ENCODE measurements at places on chromosomes 1 and 21.

- ATAC-seq = no peak
Observed at GRCh38 chr1:198849093-198849492, 210.3 kb downstream of the PTPRC start.

DNA sequence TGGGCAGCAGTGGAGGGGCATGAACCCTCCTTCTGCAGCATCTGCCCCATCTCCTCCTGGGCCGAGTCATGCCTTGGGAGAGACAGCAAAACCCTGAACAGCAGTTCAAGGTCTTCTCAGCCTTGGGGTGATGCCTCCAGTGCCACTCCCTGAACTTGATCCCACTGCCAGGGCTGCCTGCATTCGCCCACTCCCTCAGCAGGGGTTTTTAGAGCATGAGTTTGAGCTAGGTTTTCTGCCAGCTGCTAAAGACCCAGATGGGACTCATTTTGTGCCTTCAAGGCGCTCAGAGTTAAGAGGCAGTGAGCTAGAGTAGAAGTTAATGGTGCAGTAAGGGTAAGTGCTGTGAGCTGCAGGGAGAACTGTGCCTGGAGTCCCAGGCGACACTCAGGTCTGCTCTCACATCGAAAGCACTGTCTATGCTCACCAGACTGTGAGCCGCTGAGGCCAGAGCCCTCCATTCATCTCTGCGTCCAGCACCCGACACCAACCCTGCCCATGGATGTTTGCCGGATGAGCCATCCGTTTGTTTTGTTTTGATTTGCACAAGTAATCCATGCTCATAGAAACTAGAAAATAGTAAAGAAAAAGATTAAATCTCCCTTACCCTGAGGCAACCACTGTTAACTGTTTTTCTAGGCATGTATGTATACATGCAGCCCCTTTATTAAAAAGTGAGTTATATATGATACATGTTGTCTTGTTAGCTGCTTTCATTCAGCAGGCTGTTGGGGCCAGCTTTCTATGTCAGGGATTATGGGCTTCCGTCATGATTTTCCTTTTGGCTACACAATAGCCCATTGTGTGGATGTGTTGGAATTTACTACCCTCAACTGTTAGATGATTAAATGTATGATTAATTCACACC, 67.8 kb downstream of the VPS26C start:
- no peak for ATAC-seq

GRCh38 chr1:71667216-71667615, 586.4 kb upstream of the ZRANB2 start:
- ATAC-seq = no peak

DNA sequence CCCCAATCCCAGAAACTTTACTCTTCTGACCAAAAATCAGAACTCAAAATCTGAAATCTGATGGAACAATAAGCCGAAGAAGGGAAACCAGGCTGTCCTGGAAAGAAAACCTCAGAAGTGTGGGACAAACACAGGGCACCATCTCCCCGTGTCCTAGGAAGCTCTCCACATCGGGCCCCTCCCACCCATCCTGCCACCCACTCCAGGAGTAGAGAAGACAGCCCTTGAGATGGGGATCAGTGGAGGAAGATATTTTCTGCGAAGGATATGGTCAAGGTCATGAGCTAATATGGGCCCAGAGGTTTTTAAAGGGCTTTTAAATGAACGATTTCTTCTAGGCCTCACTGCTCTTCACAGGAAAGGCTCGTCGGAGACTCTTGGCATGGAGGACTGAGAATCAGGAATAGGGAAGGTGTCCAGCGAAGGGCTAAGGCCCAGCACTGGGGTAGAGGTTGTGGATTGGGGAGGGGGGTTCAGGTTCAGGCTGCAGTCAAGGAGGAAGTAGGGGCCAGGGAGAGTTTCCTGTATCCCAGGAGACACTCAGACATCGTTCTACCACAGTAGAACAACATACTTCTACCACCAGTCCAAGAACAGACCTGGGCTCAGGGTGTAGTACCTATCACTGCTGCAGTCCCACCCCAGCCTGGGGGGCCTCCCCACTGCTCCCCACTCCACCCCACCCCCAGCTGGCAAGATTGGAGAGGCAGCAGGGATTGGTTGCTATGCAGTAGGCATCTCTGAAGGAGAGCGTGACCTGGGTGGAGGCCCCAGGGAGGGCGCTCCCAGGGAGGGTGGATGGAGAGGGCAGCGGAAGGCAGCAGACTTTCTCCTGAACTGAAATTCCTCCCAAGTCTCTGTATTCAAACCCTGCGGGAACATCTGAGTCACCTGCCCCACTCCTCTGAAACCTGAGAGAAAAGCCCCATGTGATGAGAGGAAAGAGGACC, 1.2 kb upstream of the S100A5 start:
- ATAC-seq = no peak

GRCh38 chr1:167231873-167232450, 11.3 kb downstream of the POU2F1 start:
- no peak for ATAC-seq

DNA sequence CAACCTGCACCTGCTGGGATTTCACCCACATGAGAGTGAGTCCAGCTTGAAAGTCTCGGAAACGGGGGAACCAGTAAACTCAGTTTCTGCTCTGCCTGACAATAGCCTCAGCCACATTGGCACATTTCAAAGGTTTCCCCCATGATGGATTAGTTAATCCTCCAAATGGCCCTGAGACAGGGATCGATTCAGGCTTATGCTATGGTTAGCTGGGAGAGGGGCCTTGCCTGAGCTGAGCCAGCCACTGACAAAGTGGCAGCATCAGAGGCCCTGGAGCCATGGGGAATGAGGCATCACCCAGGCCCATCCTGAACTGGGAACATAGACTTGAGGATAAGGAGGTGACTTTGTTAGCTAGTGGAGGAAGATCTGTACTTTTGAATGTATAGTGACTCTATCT, 2.9 kb upstream of the CLSTN1 start:
- no peak for ATAC-seq

DNA sequence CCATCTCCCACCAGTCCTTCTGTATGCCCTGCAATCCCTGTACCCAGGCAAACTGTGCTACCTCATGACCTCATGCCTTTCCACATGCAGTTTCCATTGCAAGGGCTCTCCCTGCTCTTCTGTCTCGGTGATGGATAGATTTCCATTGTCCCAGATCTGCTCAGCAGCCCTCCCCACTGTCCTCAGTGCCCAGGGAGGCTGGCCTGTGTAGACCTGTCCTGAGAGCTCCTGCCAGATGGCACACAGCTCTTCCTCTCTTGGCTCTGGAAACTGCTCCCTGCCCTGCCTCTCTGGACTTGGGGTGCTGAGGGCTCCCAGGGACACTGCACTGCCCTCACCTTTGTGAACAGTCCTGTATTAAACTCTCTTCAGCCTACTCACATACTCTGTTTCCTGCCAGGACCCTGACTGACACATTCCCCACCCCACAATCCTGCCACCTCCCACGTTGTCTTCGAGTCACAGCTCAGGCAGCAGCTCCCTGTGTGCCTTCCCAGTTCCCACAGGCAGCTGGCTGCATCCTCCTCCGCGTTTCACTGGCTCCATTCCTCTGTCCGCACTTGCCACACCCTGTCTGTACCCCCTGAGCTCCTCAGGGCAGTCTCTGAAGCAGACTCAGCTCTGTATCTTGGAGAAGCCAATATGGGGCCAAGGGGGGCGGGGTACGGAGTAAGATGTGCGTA, 57.0 kb downstream of the SPATA46 start:
- no peak for ATAC-seq

GRCh38 chr1:246782120-246782900, 58.1 kb downstream of the SCCPDH start:
- ATAC-seq = no peak

GRCh38 chr1:207805841-207806421, 54.1 kb downstream of the CD46 start:
- no peak for ATAC-seq

DNA sequence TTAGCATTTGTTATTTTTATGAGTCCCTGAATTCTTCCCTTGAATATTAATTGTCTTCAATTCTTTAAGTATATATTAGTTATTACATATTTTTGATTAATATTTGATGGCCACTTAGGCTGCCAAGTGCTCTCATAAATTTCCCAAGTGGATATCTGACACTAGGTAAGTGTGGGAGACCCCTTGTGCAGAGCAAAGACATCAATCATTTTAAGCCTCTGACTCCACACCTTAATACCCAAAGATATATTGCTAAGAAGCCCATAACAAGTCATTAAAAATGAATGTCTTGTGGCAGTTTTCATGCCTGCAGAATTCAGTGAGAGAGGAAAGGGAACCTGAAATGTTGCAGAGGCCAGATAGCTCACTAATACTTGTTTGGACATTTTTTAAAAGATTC, 58.4 kb upstream of the PROX1 start:
- ATAC-seq = no peak

- no peak for ATAC-seq
Observed at GRCh38 chr1:86377341-86377740, 18.8 kb downstream of the ODF2L start.

GRCh38 chr1:211017075-211017718, 116.8 kb downstream of the KCNH1 start:
- ATAC-seq = no peak

- ATAC-seq = peak; percentile 2
Observed at GRCh38 chr21:38804789-38805327, 871 bp upstream of the ETS2 start.

GRCh38 chr1:32199717-32200072, 700 bp upstream of the CCDC28B start:
- no peak for ATAC-seq

DNA sequence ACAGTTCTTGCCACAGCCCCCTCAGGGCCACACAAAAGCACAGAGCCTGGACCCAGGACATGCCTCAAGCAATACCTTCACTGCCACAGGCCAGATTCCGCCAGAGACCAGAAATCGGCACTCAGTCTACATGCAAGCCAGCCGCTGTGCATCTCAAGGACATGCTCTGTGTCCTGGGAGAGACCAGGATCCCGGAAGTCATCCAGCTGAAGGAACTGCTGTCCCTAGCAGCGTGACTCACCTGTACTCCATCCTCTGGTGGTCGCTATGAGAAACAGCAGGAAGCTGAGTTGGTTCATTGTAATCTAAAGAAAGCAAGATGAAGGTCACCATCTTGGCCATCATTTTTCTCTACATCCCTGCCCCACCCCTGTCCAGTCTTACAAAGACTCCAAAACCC, 401 bp downstream of the ITLN1 start:
- no peak for ATAC-seq

DNA sequence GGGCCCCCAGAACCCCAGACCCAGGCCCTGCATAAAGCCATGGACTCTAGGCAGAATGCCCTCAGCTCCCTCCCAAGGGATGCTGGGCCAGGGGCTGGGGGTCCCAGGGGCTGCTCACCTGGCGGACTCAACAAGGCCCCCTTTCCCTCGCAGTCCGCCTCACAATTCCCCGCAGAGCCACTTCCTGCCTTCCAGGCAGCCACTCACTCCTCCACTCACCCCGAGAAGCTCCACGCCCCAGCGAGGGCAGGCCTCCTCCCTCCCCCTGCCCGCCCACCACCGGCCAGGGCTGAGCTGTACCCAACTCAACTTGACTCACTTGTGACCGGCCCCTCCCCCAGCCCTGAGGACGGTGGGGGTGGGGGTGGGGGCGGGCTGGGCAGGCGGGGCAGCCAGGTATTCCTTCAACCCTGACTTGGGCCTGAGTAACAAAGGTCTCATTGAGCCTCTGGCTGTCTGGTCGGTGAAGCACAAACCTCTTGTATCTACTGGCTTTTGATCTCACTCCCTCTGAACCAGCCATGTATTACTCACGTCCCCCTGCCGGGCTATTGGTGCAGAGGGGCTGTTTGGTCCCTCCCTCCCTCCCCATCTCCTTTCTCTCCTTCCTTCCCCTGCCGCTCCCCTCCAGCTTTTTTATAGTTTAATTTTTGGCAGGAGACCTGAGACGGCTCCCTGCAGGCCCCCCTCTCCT, 5.9 kb downstream of the BLACAT1 start:
- ATAC-seq = peak; percentile 63

DNA sequence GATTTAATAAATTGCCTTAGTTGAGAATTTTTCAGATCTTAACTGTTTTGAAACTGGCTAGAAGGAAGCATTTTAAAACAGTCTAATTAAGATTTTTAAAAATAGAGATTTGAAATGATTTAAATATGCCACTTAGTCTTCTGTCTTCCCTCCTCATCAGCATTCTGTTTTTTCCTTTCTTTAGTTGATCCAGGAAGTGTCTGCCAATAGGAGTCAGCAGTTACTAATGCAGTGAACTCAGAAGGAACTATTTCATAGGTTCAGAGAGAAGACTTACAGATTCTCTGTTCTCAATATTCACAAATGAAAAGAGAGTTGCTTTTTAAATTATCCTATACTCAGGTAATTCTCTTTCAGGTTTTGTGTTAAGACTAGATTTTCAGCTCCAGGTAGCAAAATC, 84.5 kb downstream of the RPS6KC1 start:
- ATAC-seq = no peak

- ATAC-seq = no peak
Observed at GRCh38 chr1:3074297-3074741, 5.3 kb downstream of the PRDM16 start.

- no peak for ATAC-seq
Observed at GRCh38 chr1:5577255-5578040, 414.8 kb downstream of the NPHP4 start.

DNA sequence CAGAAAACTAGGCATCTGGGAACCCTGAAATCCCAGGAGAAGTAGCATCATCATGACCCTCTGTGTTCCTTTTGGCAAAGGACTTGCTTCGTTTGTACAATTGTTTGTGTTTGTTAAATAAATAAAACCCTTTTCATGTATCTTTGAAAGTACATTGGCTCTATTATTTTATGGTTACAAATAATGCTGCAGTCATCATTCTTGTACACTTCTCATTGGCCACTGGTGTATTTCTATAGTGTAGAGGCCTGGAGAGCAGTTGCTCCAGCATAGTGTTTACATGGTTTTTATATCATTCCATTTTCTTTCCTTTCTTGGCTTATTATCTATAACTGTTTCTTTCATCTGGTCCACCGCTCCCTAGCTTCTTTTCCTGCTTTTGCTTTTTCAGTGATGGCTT, 253.3 kb downstream of the FAM72C start:
- ATAC-seq = no peak

DNA sequence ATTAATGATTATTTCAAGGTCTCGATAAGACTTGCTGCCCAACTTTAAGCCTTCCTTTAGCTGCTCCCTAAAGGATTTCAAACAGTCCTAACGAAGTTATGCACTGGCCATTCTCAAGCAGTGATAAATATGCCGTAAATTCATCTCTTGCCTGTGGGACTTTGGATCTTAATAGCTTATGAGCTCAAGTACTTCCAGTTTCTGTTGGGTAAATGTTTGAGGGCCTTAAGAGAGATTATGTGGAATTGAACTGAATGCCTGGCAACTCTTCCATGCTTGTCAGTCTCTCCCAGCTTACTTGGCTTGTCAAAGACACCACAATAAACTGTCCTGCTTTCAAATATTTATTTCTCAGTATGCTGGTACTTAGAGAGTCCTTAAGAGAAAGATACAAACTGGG, 3.5 kb upstream of the OR10J4 start:
- no peak for ATAC-seq

- no peak for ATAC-seq
Observed at GRCh38 chr1:170533298-170533697, 1.3 kb downstream of the GORAB start.

DNA sequence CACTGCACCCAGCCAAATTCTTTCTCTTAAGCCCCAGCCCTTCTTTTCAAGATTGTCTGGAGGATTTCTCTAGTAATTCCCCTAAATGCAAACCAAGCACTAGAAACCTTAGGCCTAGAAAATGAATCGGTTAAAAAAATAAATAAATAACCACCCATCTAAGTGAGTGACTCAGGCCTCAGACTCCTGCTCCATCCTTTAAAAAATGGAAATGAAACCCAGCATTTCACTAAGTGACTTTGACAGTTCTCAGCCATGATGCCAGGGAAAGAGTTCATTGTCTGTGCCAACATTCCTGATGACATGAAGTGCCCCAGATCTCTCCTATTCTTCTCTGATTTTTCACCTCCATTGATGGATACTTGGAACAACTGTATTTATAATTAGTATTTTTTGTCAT, 415.2 kb upstream of the DAB1 start:
- ATAC-seq = no peak
